ENCODE measurements at places on chromosomes 11 and 22.
A peak's percentile ranks its signal among the peaks of the same experiment; 100 is the strongest.

DNA sequence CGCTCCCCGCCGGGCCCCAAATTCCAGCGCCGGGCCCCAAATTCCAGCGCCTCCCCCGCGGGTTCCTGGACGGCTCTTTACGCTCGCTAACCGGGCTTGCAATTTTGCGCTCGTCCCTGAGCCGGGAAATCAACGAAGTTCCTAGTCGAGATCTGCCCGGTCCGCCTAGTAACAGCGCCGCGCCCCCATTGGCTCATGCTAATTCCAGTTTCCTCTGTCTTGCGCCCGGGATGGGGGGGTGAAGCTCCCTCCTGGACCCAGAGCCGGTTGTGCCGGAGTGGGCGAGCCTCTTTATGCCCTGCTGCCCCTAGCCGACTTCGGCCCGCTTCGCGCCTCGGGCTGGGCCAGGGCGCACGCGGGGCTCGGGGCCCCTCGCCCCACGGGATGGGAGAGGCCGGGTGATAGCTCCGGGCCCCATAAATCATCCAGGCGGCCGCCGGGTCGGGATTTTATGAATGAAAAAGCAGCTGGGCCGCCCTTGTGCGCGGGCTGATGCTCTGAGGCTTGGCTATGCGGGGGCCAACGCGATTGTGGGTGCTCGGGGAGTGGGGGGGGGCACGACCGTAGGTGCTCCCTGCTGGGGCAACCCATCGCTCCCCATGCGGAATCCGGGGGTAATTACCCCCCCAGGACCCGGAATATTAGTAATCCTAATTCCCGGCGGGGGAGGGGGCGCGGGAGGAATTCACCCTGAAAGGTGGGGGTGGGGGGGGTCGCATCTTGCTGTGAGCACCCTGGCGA lies 1.8 kb upstream of the CCND1 start:
- peak; percentile 65 for DNase-seq

- DNase-seq: no peak
Observed at GRCh38 chr11:70769106-70769505, 370.8 kb downstream of the CTTN start.

- no peak for DNase-seq
Observed at GRCh38 chr11:129825380-129825779, 9.7 kb downstream of the TMEM45B start.

DNA sequence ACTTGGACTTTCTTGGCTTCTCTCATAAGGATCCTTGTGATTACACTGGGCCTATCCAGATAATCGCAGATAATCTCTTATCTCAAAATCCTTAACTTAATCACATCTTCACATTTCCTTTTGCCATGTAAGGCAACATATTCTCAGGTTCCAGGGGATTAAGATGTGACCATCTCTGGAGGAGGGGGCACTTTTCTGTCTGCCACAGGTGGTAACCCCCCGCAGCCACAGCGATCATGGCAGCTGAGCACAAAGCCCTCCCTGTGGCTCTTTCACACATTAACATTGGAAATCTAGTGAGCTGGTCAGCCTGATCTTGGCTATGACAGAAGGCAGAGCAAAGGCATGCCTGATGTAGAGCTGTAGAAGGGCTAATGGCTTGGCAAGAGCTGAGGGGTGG lies 69.1 kb upstream of the CD82 start:
- no peak for DNase-seq

- no peak for DNase-seq
Observed at GRCh38 chr11:74520316-74520715, 26.8 kb upstream of the LIPT2 start.

GRCh38 chr22:20229916-20230775 lies 38.0 kb downstream of the RTN4R start:
- DNase-seq: no peak

Measured in B cell (primary cell).